ENCODE measurements at places on chromosomes 16 and 17.
A peak's percentile ranks its signal among the peaks of the same experiment; 100 is the strongest.

DNA sequence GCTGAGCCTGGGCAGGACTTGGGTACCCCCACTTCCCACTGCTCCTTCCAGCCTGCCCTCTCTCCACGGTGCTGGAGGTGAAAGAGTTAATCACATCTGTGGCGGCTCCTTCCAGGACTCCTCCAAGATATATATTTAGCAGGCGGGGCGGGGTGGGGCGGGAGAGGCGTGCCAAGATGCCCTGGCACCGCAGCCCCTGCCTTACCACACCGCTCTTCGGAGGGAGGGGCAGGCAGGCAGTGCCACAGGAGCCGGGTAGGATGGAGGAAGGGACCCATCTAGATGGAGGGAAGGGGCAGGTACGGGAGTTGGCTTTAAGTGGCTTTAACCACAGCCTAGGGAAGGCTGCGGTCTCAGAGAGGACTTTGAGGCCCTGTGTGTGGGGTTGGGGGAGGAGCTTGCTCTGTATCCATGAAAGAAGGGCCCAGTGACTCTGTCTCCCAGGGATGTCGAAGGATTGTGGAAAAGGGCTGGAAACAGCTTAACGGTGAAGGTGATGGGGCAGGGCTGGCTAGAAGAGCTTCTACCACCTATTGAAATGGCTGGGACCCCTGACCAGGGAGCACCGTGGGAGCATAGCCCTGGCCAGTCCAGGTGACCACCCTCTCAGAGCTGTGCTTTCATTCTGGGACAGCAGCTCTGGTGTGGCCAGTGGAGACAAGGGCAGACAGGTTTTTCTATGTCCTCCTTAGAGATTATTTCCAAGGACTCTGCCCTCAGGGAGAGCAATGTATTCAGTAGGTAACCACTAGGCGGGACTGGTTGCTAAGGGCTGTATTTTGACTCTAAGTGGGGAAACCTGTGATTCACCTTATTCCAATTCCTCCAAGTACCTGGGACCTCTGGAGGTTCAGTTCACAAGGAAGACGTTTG is 13.0 kb downstream of the GPR142 start:
- no peak for DNase-seq

GRCh38 chr17:62017496-62017895 is 47.6 kb downstream of the MED13 start:
- DNase-seq, result no peak

DNA sequence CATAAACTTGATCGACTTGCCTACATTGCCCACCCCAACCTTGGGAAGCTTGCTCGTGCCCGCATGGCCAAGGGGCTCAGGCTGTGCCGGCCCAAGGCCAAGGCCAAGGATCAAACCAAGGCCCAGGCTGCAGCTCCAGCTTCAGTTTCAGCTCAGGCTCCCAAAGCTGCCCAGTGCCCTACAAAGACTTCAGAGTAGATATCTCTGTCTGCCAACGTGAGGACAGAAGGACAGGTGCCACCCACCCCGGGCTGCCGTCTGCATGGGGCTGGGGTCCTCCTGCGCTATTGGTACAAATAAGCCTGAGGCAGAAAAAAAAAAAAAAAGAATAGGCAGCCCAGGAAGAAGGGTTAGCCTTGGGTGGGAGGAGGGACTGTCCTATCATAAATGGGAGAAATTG is 37.1 kb downstream of the DNAH2 start:
- no peak for DNase-seq

- no peak for DNase-seq
Observed at GRCh38 chr16:78796221-78796866, 696.9 kb downstream of the WWOX start.

DNA sequence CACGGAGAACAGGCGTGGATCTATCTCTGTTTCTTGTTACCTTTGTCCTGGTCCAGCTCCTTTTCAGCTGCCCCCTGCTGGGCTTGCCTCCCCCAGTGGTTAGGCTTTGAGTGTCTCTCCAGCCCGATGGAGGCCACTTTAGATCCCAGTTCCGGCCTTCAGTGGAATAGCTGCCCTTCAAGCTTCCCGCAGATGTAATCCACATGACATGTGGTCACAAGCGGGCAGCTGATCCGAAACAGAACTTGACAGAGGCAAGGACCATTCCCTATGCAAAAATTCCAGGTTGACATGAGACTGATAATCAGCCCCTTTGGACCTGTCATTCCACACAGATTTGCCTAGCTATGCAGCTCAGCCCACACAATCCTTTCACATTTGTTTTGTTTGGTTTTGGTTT is 40.6 kb upstream of the AQP8 start:
- no peak for DNase-seq

DNA sequence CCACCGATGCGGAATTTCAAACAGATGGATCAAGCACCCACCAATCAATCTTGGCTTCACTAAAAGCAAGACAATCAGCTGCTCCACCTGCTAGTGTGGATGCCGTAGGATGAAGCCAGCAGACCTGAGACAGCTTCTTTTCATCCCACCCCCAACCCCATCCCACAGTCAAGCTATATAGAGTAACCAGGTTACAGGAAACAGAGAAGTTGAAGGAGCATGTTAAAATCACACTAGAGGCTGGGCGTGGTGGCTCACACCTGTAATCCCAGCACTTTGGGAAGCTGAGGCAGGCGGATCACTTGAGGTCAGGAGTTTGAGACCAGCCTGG is 37.7 kb downstream of the CMTM4 start:
- DNase-seq, result no peak

GRCh38 chr17:52666264-52666663 is 507.8 kb upstream of the CA10 start:
- DNase-seq, result no peak

DNA sequence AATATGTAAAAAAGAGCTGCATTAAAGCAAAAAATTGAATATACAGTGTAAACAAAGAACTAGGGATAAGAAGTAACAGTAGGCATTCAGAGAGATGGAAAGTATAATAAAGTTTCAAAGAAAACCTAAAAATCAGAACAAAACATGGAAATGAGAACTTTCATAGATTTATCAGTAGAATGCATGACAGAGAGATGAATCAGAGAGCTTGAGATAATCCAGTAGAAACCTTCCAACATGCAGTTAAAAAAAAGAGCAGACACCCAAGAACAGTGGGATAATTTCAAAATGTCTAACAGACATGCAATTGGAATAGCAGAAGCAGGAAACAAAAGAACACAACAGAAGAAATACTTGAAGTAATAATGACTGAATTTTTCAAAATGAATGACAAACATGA is 1384.2 kb downstream of the CDH11 start:
- no peak for DNase-seq

GRCh38 chr17:72968798-72969197 is 123.7 kb downstream of the SLC39A11 start:
- DNase-seq, result no peak

DNA sequence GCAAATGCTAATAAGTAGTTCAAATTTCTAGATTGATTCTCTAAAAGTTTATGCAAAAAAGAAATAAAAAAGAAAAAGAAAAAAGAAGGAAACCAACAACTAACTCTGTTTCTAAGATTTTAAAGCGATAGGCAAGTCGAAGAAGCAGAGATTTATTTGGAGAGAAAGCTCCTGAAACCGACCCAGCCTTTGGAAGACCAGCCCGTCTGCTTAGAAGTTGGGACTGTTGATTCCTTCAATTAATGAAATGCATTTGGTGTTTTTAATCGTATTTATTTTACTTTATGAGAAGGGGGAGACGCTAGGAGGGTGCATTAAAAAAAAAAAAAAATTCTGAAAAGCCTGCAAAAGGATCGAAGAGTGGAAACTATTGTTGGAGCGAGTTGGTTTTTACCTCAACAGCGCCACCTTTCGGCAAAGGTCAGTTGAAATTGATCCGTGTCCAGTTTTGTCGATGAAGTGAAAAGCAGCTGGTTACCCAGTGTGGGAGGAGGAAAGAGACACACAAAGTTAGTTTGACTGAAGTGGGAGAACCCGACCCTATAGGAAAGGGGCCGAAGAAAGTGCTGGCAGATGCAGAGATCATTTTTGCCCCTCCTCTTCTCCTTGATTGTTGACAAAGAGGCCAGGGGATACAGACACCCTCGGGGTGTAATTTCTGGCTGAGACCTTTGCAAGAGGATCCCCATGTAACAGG is 1.5 kb upstream of the MAF start:
- DNase-seq, result peak; percentile 71

- DNase-seq, result no peak
Observed at GRCh38 chr17:42527932-42528331, 8.1 kb upstream of the NAGLU start.

- DNase-seq, result no peak
Observed at GRCh38 chr16:80007231-80007630, 406.7 kb upstream of the MAF start.

- no peak for DNase-seq
Observed at GRCh38 chr17:83192161-83192788, 112.9 kb downstream of the METRNL start.

- DNase-seq, result no peak
Observed at GRCh38 chr16:29316761-29317183, 89.7 kb downstream of the NPIPB11 start.

- no peak for DNase-seq
Observed at GRCh38 chr17:34622862-34623623, 43.7 kb downstream of the TMEM132E start.

GRCh38 chr17:16818821-16819683 is 129.0 kb downstream of the CCDC144A start:
- no peak for DNase-seq

DNA sequence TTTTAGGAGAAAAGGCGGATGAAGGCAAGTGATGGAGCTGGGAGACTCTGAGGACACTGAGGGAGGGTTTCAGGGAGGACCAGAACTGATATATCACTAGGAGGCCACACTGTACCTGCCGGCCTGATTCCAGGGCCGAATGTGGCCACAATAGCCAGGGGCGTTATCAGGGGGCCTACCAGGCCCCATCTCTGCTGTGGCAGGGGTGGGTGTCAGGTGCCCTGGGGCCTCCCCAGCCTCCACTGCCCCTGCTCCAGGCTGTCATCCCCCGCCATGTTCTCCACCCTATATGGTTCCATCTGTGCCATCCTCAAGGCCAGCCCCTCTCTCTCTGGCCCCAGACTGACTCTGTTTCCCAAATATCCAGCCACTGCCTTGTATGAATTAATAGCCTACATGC is 246.5 kb downstream of the GSG1L start:
- no peak for DNase-seq

DNA sequence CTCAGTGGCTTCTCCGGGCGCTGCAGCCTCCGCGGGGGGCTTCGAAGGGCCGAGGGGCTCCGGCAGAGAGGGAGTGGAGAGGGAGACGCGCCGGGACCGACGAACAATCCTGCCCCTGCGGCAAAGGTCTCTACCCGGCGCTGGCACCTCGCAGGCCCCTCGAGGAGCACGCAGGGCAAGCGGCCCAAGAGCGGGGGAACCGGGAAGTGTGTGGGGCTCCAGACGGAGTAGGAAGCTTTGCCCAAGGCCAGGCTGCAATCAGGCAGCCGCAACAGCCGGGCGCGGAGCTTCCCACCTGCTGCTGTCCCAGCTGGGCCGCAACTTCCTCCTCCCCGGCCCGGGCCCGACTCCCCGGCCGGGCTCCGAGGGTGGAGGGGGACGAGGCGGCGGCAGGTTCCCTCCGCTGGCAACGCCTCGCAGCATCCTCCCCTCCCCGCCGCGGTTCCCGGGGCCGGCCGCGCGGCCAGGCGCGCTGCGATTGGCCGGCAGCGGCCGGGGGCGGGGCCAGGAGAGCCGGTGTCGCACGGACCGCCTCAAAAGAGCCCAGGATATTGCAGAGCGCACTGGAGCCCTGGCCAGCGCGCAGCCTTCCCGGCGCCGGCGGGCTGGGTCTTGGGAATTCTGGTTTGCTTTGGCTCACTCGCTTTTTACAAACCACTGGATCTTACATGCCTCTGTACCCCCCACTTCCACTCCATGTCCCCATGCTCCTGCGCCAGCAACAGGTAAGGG is at the start of gene KCNJ2:
Gene KCNJ2, plus strand, starts transcription at position 556 of the 732 bp plus-strand sequence. CDS start 5,508 bp downstream, outside the sequence.
- no peak for DNase-seq

GRCh38 chr17:77455111-77455890 is 314.5 kb downstream of the SEC14L1 start:
- DNase-seq, result no peak

GRCh38 chr16:81523387-81524115 is 78.9 kb downstream of the CMIP start:
- no peak for DNase-seq

DNA sequence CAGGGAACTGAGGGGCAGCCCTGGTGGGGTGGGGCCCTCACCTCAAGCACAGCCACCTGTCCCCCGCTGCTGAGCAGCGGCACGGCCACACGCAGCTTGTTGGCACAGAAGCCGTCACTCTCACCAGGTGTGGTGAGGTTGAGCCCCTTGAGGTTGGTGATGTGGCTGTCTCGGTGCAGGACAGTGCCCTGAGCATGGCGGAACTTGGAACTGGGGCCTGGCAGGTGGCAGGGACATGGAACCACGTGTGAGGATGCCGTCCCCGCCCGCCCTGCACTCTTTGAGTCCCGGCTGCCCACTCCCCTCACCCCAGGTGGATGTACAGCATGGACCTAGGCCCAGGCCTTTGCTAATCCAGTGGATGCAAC is 9.7 kb upstream of the VASN start:
- no peak for DNase-seq

DNA sequence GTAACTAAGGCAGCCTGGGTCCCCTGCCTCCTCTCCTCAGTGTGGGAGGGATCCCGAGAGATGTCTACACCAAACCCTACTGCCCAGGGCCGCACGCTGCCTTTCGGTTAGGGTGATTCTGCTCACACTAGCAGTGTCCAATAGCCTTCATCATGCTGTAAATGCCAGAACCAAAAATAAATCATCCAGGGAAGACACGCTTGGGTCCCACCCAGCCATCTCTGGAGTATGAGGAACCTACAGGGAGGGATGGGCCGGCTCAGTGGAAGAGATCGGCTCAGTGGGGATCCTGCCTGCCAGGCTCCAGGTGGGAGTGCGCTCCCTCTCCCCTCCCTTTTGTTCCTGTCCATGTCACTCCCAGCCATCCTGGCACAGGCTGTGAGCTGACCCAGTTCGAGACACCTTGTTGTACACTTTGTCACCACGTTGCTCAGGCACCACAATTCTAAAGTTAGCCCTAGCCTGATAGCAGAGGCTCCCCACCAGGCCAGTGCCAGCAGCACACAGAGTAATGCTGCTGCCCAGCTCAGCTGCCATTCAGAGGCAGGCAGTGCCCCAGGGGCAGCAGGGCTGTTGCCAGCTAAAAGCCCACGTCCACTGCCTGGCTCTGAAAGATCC is 24.5 kb downstream of the PEMT start:
- DNase-seq, result no peak
